ENCODE measurements at places on chromosomes 5 and 9.

- no peak for DNase-seq
Measured at GRCh38 chr9:79759460-79759859, 187.7 kb downstream of the TLE4 start.

DNA sequence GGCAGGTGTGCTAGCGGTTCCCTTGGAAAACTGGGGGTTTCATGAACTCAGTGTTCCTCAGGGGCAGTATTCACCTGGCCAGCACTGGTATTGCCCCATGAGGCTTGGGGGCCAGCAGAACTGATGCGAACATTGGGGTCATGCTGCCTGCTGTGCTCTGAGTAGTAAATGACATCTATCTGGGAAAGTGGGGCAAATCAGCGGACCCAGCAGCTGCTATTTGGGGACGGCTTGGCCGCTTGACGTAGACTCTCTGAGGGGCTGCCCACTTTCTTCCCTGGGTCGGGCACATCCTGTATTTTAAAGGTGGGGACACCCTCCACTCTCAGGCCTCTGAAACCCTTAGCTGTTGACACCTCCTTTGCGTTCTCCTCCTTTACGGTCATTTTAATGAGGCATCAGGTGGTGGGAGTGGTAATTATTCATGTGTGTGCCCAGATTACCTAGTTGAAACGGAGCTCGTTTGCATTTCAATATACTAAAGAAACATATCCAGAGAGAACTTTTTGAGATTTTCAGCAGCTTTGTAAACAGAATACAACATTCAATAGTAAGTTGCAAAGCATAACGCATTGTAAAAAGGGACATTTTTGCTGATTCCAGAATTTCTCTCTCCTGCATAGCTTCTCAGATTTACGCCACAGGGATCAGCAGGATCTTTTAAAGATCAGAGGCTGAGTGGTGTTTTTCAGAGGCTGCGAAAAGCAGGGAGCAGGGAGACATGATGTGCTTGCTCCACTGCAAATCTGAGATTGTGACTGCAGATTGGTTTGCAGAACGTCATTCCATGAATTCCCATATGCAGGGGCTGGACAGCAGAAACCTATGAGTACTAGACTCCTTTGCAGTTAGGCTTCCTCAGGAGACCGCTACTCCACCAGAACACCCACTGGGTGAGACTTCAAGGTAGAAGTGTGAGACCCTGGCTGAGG, 56.8 kb upstream of the ZFR start:
- DNase-seq, result no peak

GRCh38 chr5:90638878-90639277, 80.3 kb downstream of the ADGRV1 start:
- DNase-seq, result no peak

- no peak for DNase-seq
Measured at GRCh38 chr9:4292781-4293180, 7.1 kb downstream of the GLIS3 start.

DNA sequence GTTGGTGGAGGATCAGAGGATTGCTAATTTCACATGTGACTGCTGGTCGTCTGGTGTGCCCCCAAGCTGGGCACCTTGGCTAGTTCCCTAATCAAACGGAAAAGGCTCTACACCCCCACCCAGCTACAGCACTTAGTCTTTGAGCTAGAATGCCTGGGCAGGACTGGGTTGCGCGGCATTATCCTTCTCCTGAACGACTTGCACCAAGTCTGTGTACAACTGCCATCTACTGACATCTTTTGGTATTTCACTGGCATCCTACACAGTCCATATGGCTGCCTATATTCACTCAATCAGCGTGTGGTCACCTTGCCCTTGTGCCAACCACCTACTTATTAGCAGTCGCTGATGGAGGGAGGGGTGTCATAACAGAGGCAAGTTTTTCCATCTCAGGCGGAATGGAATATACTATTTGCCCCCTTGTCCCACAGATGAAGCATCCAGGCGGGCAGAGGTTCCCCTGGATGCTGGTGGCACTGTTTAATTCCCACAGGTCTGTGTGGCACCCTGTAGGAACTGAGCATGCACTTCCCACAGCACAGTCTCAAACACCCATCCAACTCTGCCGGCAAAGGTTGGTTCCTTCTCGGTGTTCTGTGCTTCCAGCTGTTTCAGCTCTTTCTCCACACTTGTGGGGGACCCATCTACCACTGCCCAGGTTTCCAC, 150.1 kb downstream of the OSTF1 start:
- peak; percentile 39 for DNase-seq
